SJSA1 (cell line): ENCODE measurements at places on chromosomes 7 and 10.

- no peak for DNase-seq
Observed at GRCh38 chr7:142749218-142749993, at the start of gene PRSS1. Gene PRSS1 (plus strand): TSS chr7:142749472. CDS start chr7:142749485, 13 bp downstream.

DNA sequence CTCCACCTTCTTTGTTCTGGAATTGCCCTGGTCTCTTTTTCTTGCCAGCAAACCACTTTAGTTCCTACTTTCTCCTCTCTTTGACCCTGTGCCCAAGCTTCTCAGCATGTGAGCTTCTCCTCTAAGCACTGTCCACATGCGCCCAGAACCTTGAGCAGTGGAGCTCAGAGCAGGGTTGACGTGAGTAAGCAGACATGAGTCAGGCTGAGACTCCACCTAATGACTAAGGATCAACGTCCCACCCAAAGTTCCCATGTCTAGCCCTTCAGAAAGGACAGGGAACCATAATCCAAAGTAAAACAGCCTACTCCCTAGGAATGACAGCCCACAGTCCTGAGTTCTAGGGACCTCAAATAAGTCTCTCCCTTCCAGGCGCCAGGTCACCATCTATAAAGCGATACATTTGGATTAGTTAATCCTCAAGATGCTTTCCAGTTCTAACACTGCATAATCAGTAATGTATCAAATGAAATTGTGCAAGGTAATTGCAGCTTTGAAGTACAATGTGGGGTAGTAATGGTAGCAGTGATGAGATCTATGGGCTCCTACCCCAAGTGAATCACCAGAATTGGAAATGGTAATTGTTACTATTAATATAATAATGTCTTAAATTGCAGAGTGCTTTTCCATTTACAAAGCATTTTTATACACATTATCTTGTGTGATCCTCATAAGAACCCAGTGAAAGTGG, 44.5 kb downstream of the KCNMA1 start:
- peak; percentile 59 for DNase-seq

- no peak for DNase-seq
Observed at GRCh38 chr10:71504168-71504567, 107.4 kb downstream of the CDH23 start.

- DNase-seq, result no peak
Observed at GRCh38 chr10:51502124-51502523, 197.3 kb downstream of the CSTF2T start.

GRCh38 chr7:85883-86515, 106.4 kb upstream of the FAM20C start:
- peak; percentile 34 for DNase-seq

- no peak for DNase-seq
Observed at GRCh38 chr10:129099486-129099885, 367.6 kb upstream of the MGMT start.

DNA sequence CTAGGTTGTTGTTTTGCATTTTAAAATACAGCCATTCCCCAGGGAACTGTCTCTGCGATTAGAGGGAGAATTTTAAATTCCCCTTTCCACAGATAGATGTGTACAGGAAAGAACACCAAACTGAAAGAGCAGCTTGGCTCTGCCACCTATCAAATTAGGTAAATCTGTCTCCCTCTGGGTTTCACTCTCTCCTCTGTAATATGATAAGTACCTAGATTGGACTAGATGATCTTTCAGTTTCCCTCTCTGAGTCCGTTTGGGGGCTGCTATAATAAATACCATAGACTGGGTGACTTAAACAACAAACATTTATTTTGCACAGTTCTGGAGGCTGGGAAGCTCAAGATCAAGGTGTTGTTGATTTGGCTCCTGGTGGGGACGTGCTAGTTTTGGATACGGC, 186.0 kb downstream of the KIF20B start:
- DNase-seq, result no peak

- no peak for DNase-seq
Observed at GRCh38 chr10:32393911-32394310, 47.0 kb upstream of the EPC1 start.

GRCh38 chr10:77850620-77851231, 75.8 kb downstream of the DLG5 start:
- DNase-seq, result no peak

- no peak for DNase-seq
Observed at GRCh38 chr7:50273870-50274269, 30.6 kb upstream of the IKZF1 start.

DNA sequence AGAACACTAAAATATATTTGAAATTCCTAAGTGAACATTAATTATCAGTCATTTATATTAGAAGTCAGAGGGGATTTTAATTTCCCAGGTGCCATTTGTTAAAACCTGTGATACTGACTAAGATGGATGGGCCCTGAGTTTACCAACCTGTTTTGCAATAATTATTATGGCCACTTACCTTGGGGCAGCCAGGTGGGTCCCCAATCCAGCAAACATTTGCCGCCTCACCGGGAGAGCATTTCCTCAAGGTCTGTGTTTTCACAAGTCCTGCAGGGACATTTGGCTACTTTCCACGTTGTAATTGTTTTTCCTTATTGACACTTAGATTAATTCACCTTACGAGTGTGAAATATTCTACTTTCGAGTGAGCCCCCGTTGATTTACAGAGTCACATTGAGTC, 251.2 kb upstream of the PPP2R2D start:
- no peak for DNase-seq

DNA sequence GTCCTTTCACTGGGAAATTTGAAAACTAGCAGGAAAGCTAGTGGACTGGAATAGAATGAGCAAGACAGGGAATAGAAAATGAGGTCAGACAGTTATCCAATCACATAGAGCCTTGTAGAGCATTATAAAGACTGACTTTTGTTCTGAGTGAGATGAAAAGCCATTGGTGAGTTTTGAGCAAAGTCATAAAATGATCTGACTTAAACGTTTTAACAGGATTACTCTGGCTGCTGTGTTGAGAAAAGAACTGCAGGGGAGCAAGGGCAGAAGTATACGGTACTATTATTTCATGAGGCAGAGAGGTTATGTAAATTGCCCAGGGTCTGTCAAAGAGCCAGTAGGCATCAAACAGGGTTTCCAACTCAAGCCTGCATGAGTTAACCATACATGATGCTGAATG, 393.4 kb downstream of the TFEC start:
- no peak for DNase-seq

GRCh38 chr10:121497513-121498470, 100.5 kb downstream of the FGFR2 start:
- no peak for DNase-seq

DNA sequence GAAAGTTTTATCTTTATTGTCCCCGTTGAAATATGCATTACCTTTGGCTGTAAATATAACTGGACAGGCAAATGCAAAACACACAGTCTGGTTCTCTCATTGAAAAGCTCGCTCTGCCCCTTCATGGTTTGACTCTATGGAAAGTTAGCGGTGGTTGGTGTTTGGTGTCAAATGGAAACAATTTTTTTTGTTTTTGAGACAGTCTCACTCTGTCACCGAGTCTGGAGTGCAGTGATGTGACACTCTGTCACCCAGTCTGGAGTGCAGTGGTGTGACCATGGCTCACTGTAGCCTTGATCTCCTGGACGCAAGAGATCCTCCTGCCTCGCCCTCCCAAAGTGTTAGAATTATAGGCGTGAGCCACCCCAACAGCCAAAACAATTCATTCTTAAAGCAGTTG, 149.7 kb downstream of the LRRC4 start:
- DNase-seq, result no peak

DNA sequence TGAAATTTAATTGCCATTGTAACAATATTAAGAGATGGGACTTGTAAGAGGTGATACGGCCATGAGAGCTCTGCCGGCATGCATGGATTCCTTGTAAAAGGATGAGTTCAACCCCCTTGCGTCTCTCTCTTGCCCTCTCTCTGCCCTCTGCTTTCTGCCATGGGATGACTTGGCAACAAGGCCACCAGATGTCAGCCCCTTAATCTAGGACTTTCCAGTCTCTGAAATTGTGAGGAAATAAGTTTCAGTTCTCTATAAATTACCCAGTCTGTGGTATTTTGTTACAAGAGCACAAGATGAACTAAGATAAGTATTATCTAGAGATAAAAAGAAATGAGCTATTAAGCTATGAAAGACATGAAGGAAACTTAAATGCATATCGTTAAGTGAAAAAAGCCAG, 145.7 kb upstream of the AHR start:
- no peak for DNase-seq

DNA sequence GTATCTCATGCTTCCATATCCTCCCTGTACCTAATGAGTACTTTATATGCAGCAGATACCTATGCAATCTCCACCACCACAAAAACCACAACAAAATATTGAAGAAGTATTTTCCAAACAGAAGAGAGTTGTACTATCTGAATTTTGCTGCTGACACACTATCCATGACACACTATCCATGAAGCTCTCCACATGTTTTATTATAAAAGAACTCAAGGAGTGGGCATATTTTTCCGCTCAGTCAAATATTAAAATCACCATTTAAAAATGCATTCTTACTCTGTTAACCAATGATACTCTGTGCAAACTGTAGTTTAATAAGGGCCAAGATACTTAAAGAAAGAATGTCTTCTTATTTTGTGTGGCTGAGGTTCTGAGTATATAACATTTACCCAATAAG, 2.8 kb downstream of the BET1 start:
- no peak for DNase-seq
